KG1 (cell line): ENCODE measurements at places on chromosomes 13 and 19.

GRCh38 chr19:35124098-35125060 lies 8.8 kb downstream of the FXYD3 start:
- no peak for DNase-seq

DNA sequence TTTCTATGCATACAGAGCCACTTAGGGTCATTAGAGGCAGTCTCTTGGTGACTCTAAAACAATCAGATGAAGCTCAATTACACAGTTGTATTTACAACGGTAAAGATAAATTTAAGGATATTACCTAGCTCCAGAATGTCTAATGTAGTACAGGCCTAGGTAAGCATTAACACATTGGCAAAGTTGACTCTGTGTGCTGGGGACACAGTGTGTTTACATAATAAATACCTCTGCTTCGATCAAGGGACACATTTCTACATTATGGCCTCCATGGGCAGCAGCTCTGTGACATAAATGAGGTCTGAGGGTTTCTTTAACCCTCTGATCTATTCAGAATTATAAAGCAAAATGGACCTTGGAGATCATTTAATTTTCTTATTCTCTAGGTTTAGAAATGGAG lies 74.7 kb downstream of the SERP2 start:
- no peak for DNase-seq

DNA sequence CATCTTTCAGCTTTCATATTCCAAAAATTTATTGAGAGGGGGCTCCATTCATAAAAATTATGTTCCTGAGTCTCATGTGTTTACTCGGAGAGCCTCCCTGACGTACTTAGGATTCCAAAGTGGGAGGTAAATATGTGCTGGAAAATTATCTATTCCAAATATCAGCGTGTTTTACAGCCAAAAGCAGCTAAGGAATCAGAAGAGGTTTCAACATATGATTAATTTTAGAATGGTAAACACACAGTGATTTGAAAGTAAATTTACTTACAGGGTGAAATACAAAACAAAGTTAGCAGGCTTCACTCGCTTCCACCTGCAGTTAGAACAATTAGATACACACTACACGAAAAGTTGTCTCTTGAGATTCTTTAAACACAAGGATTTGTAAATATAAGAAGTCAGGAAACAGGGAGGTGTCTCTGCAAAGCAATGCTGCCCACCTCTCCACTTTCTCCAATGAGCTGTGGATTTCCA lies 313.8 kb upstream of the NBEA start:
- DNase-seq: no peak

DNA sequence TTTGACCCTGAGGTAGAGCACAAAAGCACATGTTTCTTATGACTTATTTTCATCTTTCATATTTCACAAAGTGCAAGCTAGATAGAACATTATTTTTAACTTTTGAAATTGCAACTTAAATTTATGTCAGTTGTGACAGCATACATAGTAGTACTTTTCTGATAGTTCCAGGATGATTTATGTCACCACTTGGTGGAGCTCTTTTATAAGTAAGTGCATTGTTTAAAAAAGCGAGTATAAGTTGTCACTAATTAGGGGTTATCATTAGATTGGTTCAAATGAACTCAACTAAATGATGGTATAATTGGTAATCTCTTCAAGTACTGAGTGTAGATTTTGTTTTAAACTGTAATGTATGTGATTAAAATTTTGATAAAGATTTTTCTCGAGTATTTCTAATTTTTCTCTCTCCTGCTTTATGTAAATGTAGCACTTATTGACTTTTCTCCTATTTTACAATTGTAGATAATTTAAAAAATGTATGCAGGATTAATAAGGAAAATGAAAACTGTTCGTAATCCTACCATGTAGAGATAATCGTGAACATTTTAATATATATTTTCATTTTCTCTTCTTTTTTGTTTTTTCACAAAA lies 31.1 kb downstream of the RB1 start:
- peak; percentile 14 for DNase-seq

DNA sequence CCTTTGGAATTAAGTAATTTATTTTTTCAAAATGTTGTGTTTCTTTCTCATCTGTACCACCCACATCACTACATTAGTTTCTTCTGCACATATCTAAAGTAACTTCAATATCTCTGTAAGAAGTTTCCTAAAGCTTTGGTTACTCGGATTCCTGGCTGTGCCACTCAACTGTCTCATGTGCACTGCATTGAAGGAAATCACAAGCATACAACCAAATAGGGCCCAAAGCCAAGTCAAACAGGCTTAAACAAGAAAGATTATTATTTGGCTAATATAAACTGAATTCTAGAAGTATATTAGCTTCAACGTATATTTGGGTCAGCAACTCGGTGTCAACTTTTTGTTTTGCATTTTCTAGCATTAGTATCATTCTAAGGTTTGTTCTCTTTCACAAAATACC lies 1647.6 kb upstream of the SPRY2 start:
- no peak for DNase-seq
